ENCODE measurements at places on chromosomes 1 and 21.
A peak's percentile ranks its signal among the peaks of the same experiment; 100 is the strongest.

DNA sequence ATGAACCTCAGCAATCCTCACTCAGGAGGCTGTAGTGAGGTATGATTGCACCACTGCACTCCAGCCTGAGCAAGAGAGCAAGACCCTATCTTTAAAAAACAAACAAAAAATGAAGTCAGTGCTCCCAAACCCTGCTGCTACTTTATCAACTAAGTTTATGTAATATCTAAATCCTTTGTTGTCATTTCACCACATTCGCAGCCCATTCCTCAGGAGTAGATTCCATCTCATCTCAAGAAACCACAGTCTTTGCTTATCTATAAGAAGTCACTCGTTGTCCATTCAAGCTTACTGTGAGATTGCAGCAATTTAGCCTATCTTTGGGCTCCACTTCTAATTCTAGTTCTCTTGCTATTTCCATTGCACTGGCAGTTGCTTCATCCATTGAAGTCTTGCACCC lies 44.3 kb upstream of the RGL1 start:
- DNase-seq: no peak

- DNase-seq: peak; percentile 66
Observed at GRCh38 chr21:33299181-33299752, 25.5 kb upstream of the IFNAR1 start.

DNA sequence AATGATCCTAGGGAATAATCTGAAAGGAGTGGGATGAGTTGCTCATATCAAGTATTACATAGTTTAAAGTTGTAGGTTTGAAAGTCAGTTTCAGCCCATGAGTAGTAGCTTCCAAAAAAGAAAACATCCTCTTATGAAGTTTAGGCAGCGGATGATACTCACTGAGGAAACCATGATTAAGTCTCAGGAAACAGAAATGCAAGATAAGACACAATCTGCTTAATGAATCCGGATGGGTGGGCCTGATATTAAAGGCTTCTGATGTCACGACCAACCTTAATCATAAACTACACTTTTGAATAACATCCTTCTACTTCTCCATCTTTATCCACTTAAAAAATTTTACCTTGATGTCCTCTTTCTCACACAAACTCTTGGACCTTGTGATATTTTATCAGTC lies 61.8 kb downstream of the S1PR1 start:
- peak; percentile 33 for DNase-seq

DNA sequence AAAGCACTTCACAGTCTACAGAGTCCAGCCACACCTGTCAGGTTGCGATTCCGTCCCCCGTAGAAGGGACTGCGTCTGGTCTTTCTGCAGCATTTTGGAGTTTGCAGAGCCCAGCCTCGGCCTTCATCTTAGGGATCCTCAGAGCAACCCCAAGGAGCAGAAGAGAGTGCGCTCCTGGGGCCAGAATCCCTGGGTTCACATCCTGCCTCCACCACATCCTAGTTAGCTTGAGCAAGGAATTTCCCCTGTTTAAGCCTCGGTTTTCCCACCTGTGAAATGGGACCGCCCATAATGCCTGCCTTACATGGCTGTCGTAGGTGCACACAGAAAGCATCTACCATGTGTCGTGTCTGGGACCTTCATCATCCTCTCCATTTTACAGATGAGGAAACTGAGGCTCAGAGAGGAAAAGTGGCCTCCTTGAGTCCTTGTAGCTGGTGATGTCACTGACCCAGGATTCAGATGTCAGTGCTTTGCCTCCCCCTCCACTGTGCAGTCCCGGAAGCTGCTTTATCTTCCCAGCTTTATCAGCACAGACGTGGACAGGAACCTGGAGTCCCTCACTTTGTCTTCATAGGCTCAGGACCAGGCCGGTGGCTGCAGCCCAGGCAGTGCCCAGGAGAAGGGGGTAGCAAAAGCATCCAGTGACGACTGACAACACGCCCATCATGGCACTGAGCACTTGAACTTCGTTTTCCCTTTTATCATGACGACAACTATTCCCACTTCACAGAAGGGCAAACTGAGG lies 438.5 kb downstream of the MATN1 start:
- DNase-seq: no peak

DNA sequence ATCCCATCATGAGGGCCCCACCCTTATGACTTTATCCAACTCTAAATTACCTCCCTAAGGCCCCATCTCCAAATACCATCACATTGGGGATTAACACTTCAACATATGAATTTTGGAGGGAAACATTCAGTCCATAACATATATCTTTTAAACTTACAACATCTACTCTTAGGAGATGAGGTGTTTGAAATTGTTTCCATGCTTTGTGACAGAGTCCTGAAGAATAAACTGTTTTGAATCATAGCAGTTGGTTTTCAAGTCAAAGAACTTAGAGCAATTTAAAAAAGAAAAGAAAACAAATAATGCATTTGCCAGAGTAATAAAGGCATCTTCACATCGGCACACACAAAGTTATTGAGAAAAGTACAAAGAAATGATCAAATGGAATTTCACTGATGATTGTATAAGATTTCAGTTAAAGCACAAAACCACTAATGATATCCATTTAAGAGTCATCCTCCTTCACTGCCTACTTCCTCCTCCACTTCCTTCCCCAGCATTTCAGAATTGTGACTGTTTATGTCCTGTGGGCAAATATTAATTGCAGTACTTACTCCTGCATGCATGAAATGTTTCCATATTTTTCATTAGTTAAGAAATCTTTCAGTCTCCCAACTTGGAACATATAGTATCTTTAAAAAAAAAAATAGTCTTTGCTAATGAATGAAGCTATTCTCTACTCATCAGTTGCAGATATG lies 202.0 kb downstream of the LRRC40 start:
- DNase-seq: no peak

GRCh38 chr1:205751036-205751651 lies 1.2 kb upstream of the NUCKS1 start:
- no peak for DNase-seq

Measured in CD4-positive, alpha-beta T cell treated with Interleukin-6 at 100 ng/mL for 8 hours (primary cell).